ENCODE measurements at places on chromosomes 7 and 10. TPM values are rescaled to one million over a fixed set of nuclear protein-coding genes. Genes with fewer than 3 reads are reported as not detected.

The FAM25G gene
- 272 TPM for polyA plus RNA-seq

The MALRD1 gene
- 21.2 TPM for polyA plus RNA-seq

The COL28A1 gene
- 1.4 TPM for polyA plus RNA-seq

The HOXA9 gene
- 74.3 TPM for polyA plus RNA-seq

The FKBP9 gene
- 32.9 TPM for polyA plus RNA-seq

All from small intestine (tissue), 16 donors.